ENCODE measurements at places on chromosomes 2 and 18. TPM values are rescaled to one million over a fixed set of nuclear protein-coding genes. Genes with fewer than 3 reads are reported as not detected.

DNA sequence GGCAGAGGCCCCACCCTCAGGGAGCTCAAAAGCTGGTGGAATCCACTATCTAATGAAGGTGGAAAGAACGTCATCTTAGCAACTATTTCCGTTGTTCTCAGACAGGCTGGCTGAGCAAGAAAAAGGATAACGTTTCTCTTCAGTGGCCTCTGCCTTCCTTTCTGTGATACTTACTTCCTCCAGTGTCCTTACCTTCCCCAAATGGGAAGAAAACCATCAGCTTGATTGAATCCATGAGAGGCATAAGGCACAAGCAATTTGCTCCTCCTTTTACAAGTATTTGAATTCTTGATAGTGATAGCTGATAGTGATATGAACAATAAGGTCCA lies 8.1 kb upstream of the NCOA1 start:
- H3K4me1 ChIP-seq = peaks cover 11% of the 10 kb centered on the region
- H3K36me3 ChIP-seq = no peaks in the 10 kb centered on the region
- DNase-seq = no peak

Gene CERKL
- total RNA-seq = 0.29 TPM

Gene CRYBA2
- total RNA-seq = not detected

Gene GALNT13
- total RNA-seq = 5.8 TPM

Gene VWA3B
- total RNA-seq = 0.17 TPM

GRCh38 chr18:64202863-64203262 lies 54.0 kb upstream of the LINC00305 start:
- no peak overlapping the region for H3K27ac ChIP-seq
- no peak overlapping the region for H3K4me3 ChIP-seq
- H3K27me3 ChIP-seq = no peaks in the 10 kb centered on the region
- H3K36me3 ChIP-seq = no peaks in the 10 kb centered on the region

- peaks cover 12% of the 10 kb centered on the region for H3K36me3 ChIP-seq
- no peaks in the 10 kb centered on the region for H3K4me1 ChIP-seq
- no peak overlapping the region for H3K27ac ChIP-seq
- H3K4me3 ChIP-seq = no peak overlapping the region
- H3K27me3 ChIP-seq = no peaks in the 10 kb centered on the region
Measured at GRCh38 chr18:35142275-35142615, 98.6 kb upstream of the ZNF397 start.

Gene SPATA3
- total RNA-seq = not detected

Gene CHST9
- total RNA-seq = 0.03 TPM

Gene G6PC2
- not detected for total RNA-seq

Gene HNMT
- 67.4 TPM for total RNA-seq

Data from upper lobe of right lung (tissue), 1 donor.